NCI-H345 (cell line): ENCODE measurements at places on chromosomes 13 and 19.

DNA sequence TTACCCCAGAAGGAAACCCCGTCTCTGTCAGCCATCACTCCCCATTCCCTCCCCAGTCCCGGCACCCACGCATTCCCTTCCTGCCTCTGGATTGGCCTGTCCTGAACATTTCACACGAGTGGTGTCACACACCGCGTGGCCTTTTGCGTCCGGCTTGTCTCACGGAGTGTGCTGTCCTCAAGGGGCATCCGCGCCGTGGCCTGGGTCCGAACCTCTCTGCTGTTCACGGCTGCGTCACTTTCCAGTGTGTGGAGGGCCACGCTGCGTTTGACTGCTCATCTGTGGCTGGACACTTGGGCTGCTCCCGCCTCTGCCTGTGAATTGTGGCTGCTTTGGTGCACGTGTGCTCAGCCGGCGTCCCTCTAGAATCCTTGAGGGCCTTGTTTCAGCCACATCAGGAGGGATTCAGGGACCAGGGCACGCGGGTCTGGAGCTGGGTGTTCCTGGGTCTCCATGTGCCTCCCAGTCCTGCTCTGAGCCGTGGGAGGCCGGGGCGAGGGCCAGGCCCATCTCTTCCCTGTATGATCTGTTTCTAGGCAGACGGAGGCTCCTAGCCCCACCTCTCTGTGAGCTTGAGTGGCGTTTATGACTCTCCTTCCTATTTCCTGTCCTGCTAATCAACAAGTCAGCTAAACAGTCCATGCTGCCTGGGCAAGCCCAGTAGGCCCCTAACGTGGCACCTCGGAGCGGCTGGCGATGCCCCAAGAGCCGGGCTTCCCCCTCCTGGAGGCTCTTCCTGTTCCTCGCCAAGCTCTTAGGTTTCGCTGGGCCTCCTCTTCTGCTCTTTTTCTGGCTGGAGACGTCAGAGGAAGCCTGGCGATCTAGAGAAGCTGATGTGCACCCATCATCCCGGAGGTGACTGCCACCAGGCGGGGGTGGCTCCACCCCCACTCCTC lies 8.1 kb downstream of the STK11 start:
- no peak for DNase-seq

GRCh38 chr13:86729206-86729605 lies 930.0 kb upstream of the SLITRK6 start:
- no peak for DNase-seq

GRCh38 chr13:114073881-114074612 lies 58.4 kb downstream of the RASA3 start:
- no peak for DNase-seq

DNA sequence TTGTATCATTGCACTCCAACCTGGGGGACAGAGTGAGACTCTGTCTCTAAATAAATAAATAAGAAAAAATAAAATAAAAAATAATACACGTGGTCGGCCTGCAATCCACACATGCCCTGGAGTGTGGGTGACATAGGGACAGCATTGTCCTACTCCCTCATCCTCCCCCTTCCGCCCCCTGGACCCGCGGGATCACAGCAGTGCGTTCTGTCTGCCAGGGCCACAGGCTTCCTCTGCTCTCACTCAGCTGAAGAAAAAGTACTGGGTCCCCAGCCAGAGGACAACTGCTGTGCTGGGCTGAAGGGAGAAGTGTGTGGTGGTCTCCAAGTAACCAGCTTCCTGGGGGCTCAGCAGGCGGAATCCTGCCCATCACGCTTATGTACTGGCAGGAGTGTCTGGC lies 6.3 kb downstream of the BCAT2 start:
- DNase-seq: no peak

DNA sequence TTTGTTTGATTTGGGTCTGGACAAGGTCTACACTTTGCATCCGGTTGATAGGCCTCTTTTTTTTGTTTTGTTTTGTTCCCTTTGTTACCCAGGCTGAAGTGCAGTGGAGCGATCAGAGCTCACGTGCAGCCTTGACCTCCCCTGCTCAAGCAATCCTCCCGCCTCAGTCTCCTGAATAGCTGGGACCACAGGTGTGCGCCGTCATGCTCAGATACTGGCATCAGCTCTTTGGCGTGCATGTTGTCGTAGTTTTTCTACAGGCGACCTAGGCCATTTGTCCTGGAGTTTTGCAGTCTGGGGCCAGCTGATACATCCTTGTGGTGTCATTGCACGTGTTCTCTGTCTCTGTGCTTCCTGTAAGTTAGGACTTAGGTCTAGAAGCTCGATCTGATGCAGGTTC lies 16.3 kb downstream of the PAK4 start:
- no peak for DNase-seq

DNA sequence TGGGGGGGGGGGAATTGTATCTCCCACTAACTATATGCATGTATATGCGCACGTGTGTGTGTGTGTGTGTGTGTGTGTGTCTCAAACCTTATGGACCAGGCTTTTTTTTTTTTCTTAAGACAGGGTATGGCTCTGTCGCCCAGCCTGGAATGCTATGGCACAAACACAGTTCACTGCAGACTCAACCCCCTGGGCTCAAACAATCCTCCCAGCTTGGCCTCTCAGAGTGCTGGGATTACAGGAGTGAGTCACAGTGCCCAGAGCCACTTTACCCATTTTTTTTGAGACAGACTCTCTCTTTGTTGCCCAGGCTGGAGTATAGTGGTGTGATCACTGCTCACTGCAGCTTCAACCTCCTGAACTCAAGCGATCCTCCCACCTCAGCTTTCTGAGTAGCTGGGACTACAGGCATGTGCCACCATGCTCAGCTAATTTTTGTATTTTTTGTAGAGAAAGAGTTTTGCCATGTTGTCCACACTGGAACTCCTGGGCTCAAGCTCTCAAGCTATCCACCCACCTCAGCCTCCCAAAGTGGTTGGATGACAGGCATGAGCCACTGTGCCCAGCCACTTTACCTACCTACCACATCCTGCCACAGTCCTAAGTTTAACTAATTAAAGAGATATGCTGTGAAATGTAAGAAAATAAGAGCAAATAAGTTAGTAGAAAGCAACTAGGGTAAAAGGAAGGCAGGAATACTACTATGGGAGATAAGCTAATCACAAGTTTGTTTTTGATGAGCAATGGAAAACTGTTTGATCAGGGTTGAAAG lies 2.4 kb downstream of the ZMYM5 start:
- no peak for DNase-seq

DNA sequence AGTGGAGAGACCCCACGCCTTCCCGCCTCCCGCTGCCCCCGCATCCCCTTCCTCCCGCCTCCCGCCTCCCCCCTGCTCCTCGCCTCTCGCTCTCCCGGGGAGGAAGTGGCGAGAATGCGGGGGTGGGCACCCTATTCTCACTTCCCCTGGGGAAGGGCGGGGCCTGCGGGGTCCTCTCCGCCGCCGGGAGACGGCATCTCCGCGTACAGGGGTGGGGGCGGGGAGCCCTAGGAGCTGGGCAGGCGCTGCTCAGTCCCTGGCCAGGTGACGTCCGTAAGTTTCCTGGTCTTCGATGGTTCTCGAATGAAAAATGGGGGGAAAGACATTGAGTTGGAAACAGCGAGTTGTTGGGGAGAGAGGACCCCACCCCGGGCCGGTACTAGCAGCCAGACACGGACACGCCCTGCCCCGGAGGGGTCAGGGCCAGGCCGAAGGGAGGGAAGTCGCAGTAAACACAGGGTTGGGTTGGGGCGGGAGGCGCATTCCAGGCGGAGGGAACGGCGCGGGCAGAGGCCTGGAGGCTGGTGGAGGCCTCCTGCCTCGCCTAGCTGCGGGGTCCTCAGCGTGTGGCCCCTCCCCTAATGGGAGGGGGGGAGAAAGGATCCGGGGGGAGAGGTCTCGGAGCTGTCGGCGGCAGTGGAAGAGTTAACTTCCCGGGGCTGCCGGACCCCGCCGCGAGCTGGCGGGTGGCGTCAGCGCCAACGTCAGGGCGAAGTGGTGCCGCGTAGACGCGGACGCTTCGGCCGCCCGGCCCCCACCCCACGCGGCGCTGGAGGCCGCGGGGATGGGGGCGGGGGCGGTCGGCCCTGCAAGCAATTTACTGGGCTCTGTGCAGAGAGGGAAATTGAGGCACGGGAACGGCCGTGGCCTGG lies 10.4 kb upstream of the JUND start:
- DNase-seq: peak; percentile 28

DNA sequence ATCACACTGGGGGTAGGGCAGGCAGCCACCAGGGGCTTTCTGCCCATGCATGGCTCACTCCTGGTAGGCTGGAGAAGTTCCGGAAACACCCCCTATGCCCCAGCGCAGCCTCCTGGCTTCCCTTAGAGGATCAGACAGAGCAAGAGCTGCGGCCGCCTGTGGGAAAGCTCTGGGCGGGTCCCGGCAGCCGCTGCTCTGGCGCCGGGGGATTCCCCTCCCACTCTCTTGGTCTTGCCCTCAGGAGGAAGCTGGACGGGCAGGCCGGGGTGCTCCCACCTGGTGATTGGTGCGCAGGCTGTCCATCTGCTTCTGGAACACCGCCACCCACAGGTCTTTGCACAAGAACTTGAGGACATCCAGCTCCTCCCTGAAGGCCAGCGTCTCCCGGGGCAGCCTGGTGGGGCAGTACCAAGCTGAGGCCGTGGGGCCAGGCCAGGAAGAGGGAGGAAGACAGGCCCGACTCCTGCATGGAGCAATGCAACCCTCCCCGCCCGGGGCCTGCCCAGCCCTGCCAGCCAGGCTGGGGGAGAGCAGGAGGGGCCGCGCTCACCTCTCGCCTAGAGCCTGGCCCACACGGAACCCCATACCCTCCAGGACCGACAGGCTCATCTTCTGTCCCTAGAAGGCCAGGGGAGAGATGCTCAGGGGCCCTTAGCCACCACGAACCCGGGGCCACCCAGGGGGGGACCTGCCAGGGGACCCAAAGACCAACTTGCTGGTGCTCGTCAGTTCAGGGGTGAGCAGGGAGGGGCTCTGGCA lies 4.0 kb upstream of the NKPD1 start:
- DNase-seq: no peak

- DNase-seq: no peak
These were observed 11.5 kb upstream of the CCDC97 start for GRCh38 chr19:41298348-41298964.

DNA sequence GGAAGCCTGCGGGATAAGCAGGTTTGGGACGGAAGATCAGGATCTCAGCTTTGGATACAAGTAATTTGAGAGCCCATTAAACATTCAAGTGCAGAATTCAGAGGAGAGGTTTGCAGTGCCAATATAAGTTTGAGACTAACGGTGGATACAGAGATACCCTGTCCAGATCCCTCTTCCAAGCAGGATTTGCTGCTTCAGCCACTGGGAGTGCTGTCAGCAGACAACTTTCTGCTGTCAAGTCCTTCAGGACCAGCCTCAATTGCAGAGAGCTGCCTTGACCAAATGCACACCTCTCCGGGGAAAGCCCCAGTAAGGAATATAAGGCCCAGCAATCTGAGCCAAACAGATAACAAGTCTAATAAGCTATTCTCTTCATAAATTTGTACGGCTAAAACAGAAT lies 46.1 kb upstream of the ZNF780A start:
- no peak for DNase-seq

- no peak for DNase-seq
These were observed 2.4 kb downstream of the TEX101 start for GRCh38 chr19:43416951-43417623.
